ENCODE measurements at places on chromosomes 5 and 9. TPM values are rescaled to one million over a fixed set of nuclear protein-coding genes. Genes with fewer than 3 reads are reported as not detected.

Gene IRX2
- total RNA-seq: 0.84 TPM

DNA sequence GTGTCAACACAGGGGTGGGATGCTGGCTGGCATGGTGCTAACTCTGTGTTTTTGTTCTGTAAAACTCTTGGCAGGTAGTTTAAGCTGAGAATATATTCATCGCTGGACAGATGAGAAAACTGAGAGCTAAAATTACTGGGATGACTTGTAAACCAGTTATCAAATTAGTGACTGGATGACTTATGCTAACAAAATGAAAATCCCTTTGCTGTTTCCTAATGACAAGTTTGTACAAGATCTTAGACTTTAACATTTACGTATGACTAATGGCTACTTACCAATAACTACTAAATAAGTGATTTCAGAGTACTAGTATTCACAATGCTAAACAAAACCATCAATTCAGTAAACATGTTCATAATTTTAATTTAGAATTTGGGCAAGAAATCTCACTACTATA lies 854.8 kb upstream of the ARRDC3 start:
- no peak for DNase-seq

- DNase-seq: no peak
Measured at GRCh38 chr9:110847671-110848070, 179.1 kb downstream of the MUSK start.

GRCh38 chr5:109688630-109688969 lies 1.1 kb upstream of the MAN2A1 start:
- DNase-seq: no peak

DNA sequence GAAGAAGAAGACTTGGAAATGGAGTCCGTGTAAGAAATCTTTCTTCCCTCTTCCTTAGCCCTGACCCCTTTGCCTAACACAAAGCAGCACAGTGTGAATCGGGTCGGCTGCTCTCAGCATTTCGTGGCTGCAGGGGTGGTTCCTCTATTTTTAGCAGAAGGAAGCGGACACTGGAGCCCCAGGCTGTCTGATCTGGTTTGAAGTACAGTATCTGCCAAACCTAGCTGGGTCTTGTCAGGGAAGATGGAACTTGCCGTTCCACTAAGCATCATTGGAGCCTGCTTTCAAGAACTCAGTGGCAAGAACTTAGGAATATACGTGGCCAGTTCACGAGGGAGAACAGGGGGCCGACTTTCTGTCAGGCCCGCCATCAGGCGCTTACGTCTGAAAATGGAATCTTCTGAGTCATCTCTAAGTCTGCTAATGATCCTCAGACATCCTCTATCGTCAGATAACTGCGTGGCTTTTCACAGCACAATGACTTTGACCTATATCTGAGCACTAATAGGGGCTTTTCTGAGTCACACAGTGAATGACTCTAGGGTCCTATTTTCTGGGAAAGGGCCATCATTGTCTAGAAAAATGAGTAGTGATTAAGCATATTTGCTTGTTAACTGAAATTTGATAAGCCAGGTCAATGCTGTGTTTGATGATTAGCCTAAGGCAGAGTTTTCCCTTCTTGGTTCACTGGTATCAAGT lies 43.3 kb upstream of the NCS1 start:
- no peak for DNase-seq

Gene STPG3
- total RNA-seq: 0.56 TPM

DNA sequence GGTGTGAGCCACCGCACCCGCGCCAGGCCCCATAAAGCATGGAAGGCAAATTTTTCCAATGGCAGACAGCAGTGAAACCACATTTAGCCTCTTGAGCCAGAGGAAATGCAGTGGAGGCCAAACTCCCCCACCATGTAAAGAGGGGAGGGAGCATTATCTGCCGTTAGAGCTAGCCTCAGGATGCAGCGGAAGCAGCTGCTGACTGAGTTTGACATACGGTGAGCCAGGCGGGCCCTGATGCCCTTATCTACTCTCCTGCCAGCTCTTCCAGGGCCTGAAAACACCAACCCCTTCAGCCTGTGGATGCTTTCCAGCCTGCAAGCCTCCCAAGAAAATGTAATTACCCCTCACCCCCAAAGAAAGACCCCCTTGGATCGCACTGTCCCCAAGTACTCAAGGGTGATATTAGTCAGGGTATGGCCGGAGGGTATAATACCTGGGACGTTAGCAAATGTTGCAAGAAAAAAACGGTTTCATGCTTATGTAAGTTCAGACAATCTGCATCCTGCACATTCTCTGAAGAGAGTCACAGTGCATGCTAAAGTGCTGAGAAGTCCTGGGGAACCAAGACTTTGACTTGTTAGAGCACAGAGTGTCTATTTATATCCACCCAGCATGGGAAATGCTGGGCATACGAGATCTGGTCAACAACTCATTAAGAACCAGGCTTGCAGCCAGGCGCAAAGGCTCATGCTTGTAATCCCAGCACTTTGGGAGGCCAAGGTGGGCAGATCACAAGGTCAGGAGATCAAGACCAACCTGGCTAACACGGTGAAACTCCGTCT lies 11.3 kb upstream of the GGTA1 start:
- DNase-seq: no peak

DNA sequence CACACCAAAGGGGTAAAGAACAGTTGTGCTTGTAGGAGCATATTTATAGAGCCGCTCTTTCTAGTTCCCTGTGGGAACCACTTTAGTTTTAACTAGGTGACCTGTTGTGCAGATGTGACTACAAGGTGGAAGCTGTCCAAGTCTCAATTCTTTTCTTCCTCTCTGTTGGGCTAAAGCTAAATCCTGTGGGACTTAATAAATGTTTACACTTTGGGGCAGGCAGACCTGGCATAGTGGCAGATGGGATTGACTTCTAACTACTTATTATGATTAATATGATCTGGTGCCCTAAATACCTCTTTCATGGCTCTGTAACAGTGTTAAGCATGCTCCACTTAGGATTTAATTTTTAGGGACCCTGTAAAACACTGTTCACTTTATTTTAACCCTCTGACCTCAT lies 265.3 kb downstream of the KCTD16 start:
- DNase-seq: no peak

- DNase-seq: no peak
Measured at GRCh38 chr5:178522361-178522760, 67.8 kb downstream of the COL23A1 start.

DNA sequence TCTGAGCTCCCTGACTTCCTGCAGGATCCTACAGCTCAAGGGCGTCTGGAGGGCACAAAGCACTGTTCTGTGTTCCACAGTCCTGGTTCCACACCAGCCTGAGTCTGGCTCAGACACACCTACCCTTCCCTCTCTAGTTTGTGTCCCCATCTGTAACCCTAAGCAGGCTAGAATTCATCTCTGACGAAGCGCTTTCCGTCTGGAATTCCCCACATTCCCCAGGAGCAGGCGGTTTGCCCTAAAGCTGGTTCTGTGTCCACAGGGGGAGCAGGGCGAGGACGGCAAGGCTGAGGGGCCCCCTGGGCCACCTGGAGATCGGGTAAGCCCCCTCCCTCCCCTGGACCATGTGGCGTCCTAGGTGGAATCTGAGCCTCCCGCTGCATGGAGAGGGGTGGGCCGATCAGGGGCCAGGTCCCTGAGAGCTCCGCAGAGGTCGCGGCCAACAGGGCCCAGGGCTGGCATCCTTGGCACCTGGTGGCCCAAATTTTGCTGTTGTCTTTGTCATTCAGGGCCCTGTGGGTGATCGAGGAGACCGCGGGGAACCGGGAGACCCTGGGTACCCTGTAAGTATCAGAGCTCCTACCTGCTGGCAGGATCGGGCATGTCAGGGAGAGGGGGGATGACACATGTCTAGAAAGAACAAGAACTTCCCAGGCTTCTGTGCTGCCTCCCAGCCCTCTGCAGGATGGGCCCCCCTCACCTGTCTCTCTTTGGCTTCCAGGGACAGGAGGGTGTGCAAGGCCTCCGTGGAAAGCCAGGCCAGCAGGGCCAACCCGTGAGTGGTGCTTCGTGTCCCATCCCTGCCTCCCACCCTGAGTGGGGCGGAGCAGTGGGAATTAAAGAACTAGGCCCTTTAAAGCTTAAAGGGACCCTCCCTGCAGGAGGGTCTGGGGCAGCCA lies 34.5 kb upstream of the ORM1 start:
- DNase-seq: peak; percentile 18

Gene LCN9
- not detected for total RNA-seq

DNA sequence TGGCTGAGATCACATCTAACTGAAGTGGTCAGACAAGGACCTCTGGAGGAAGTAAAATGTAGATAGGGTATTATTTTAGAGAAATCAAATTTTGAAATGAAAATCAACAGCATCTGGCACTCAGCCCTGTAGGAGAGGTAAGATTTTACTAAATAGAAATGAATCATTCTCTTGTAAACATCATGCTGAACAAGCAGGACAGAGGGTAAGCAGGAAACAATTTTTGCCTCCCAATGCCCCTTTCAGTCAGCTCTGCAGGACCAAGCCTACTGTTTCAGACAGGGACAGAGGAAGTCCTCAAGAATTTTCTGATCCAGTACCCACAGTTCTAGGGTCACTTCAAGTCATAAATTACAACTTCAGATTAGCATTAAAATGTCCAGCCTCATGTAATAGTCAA lies 190.1 kb downstream of the ESM1 start:
- DNase-seq: no peak

Gene ZNF483
- total RNA-seq: 3.6 TPM

GRCh38 chr5:1751026-1751863 lies 48.4 kb downstream of the MRPL36 start:
- DNase-seq: no peak

DNA sequence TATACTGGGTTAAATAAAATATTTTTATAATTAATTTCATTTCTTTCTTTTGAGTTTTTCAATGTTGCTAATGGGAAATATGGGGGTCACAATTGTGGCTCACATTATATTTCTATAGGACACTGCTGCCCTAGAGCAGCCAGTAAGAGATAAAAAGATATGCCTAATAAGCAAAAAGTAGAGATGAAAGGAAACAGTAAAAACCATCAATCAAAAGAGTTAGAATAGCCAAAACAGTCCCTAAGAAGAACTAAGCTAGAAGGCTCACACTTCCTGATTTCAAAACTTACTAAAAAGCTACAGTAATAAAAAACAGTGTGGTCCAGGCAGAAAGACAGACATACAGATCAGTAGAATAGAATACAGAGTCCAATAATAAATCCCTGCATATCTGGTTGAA lies 104.4 kb downstream of the FANCC start:
- no peak for DNase-seq

Gene FBP1
- total RNA-seq: 6.9 TPM

DNA sequence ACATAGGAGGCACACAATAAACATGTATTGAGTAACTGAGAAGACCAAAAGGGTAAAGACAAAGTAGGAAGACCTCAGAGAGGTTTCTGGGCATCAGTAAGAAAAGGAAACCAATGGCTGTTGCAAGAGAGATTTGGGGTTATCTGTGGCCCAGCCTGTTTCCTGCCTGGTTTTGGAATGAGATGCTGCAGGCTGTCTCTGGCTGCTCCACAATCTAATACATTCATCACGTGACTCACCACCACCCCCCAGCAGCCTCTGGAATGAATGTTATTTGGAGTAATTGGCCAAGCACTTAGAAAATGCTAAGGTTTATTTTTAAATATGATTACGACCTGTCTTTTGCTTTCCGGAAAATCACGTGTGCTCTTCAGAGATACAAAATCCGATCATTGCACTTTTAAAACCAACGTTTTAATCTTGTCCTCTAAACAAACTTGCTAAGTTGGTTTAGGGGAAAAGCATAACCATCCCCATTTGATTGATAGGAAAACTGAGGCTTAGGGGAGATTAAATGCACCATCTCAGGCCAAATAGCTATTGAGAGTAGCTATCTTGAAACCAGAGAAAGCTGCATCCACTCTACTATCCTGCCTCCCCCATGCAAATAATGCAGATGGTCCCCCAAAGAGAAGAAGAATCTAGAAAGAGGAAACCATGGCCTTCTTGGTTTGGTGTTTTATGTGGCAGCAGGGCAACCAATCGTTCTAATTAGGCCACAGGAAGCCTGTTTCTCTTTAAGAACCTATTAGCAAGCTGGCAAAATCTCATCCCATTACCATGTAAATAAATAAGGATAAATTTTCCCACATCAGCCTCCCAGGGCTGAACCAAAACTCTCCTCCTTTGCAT lies 151.8 kb upstream of the ADRA1B start:
- peak; percentile 65 for DNase-seq

DNA sequence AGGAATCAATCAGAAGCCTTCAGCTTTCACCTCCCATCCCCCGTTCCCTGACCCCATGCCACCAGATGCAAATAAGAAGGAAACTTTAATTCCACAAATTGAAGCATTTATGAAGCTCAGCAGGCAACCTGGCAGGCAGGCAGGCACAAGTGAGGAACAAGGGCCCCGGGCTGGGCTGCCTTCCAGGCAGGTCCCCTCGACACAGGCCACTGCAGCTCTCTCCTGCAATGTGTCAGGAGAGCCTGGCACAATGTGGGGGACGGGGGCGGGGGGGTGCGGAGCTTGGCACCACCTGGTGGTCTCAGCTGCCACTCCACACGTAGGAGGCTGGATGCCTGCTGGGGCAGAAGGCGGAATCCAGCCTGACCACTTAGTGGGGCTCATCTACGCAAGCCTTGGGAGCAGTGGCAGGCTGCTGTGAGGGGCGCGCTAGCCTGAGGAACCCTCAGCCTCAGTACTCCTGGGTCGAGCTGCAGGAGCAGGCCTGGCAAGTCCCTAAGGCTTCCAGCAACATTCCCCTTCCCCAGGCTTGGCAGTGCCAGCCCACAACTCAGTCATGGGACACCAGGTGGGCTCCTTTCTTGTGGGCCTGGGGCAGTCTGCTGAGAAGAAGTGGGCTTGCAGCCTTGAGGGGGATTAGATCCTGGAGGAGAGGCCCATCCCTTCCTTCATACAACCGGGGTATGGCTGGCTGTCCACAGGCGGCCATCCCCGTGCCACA lies 50.2 kb upstream of the KCNMB1 start:
- DNase-seq: no peak

GRCh38 chr5:180109920-180110319 lies 38.4 kb upstream of the RNF130 start:
- DNase-seq: no peak

GRCh38 chr5:158026304-158027031 lies 167.5 kb upstream of the CLINT1 start:
- DNase-seq: no peak

- DNase-seq: no peak
Measured at GRCh38 chr9:34087370-34087769, 38.7 kb upstream of the UBAP2 start.
